ENCODE measurements at places on chromosomes 1 and 21.
A peak's percentile ranks its signal among the peaks of the same experiment; 100 is the strongest.

DNA sequence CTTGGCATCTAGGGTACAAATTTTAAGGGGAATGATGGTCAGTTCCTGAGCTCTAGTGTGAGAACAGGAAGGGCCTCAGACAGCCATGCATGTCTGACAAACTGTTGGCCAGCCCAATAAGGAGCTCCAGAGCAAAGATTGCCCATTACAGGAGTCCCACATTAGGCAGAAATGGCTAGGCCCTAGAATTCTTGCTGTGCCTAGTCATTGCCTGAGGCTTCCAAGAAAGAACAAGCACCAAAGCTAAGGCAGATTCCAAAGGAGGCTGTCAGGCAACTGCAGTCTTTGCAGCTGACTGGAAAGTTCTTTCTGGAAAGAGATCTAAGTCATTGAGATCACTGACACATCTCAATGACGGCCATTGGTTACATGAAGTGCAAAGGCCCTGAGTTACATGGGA is 3.9 kb upstream of the STIL start:
- DNase-seq: no peak

- DNase-seq: peak; percentile 20
These were observed 18.6 kb downstream of the PTTG1IP start for GRCh38 chr21:44854664-44855446.

DNA sequence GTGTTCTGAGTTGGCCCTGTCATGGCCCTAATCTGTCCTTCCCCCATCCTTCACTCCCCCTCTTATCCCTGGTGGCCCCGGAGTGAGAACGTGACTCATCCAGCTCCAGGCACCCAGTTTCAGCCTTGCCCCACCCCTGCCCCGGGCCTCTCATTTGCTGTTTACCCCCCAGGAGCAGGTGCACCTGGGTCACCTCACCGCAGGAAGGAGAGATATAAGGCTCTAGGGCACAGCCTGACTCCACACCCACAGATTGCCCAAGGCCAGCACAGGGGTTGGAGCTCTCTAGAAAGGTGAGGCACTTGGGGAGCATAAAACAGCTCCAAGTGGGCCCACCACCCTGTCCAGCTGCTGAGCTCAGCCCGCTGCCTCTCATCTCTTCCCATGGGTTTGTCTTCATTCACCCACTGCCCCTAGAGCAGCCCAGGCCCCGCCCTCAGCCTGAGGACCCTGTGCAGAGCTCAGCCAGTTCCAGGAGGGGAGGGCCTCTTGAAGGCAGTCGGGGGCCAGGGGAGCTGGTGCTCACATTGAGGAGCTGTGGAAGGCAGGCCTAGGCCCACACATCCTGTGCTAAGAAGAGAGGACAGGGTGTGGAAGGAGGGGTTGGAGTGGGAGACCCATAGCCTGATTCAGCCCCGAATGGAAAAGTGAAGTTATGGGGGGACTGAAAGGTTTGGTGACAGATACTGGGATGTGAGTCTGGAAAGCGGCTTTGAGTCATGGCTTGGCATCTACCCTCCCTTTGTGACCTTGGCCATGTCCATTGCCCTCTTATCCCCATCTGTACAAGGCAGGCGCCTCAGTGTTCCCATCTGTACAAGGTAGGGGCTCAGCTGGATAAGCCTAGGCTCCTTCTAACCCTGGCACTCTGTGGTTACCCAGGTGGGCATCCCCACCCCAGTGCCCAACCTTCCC is 16.1 kb upstream of the GPR37L1 start:
- DNase-seq: no peak

GRCh38 chr21:28986677-28987076 is 6.0 kb downstream of the LTN1 start:
- no peak for DNase-seq

DNA sequence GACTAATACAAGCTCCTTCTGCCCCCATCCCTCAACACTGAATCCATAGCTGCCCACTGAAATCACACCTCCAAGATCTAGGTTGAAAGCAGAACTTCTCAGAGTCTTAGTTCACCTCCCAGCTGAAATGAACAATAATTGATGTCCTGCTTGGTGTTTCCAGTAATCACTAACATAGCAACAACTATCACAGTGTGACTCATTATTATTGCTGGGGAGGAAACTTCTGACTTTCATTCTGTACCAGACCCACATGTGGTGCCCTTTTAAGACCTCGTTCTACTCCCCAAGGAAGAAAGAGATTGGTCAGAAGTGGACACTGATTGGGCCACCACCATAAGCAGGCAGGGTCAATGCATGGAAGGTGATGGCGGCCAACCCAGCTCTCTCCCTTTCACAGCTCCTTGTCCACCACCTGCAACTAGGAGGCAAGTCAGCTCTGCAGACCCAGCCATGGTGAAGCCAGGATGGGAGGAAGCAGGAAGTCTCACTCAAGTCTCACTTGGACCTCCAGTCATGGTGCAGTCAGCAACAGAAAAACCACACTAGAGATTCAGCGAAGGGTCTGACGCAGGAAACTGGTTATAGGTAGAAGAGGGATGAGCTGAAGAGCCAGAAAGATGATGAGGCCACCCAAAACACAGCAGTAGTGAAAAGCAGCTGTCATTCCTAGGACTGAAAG is 720.2 kb downstream of the PTPRU start:
- DNase-seq: no peak

GRCh38 chr1:151963288-151963687 is 30.4 kb downstream of the S100A10 start:
- DNase-seq: no peak

GRCh38 chr1:187045371-187045770 is 216.6 kb downstream of the PLA2G4A start:
- no peak for DNase-seq

DNA sequence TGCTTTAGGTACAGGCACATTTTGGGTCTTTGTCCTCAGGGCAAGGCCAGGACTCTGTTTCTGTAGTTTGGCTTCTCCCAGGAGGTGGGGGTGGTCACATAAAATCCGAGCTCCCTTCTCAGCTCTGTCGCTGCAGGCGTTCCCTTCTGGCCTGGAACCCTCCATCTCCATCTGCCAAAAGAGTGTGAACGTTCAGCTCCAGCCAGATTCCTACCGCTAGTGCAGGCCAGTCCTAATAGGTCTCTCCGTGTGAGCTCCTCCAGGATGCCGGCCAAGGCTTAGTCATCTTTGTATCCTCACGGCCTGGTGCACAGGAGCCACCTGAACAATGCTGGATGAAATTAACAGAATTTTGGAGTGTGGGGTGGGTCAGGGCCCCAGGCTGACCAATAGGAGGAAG is 19.9 kb upstream of the KCNA10 start:
- DNase-seq: no peak

DNA sequence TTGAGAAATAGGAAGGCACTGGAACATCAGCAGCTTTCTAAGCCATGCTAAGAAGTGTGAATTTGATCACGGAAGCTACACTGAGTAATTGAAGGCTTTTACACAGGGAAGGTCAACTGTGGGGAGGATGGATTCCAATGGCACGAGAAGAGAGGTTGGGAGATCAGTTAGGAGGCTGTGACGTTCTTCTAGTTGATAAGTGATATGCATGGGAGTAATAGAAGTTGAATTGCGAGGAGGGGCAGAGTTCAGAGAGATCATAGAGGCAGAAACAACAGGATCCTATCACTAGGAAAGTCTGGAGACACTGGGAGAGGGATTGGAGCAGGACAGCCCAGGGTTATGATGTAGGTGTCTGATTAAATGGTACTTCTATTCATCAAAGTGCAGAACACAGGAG is 16.2 kb downstream of the LMOD1 start:
- DNase-seq: no peak

GRCh38 chr1:160761046-160761445 is 22.0 kb downstream of the SLAMF7 start:
- no peak for DNase-seq

DNA sequence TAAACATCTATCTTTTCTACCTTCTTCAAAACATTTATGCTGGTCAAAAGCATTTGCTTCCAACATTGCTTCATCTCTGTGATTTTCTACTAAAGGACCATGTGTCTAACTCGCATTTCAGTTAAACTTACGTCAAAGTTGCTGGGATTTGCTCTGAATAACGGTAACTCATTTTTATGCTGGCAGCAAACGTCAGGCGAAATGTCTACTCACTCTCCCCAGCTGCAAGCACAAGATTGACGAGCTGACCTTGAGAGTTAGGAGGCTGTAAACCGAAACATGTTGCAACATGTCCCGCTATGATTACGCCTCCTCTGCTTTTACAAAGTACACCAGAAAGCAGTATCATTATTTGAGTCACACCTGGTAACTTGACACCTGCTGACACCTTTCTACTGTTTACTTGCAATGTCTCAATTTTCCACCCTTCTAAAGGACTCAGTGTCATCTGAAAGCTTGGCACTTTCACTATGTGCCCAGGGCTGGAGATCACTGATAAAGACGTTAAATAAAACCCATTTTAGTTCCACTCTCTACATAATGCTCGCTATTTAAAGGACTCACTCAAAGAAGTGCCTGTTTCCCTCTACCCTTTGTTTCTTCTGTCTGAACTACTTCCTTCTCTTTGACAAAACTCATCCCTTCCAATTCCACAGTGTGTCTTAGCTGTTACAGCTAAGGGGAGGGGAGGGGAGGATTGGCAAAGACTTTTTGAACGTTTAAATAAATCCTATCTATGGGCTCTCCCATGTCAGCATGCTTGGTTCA is 111.9 kb downstream of the PTPN14 start:
- no peak for DNase-seq

DNA sequence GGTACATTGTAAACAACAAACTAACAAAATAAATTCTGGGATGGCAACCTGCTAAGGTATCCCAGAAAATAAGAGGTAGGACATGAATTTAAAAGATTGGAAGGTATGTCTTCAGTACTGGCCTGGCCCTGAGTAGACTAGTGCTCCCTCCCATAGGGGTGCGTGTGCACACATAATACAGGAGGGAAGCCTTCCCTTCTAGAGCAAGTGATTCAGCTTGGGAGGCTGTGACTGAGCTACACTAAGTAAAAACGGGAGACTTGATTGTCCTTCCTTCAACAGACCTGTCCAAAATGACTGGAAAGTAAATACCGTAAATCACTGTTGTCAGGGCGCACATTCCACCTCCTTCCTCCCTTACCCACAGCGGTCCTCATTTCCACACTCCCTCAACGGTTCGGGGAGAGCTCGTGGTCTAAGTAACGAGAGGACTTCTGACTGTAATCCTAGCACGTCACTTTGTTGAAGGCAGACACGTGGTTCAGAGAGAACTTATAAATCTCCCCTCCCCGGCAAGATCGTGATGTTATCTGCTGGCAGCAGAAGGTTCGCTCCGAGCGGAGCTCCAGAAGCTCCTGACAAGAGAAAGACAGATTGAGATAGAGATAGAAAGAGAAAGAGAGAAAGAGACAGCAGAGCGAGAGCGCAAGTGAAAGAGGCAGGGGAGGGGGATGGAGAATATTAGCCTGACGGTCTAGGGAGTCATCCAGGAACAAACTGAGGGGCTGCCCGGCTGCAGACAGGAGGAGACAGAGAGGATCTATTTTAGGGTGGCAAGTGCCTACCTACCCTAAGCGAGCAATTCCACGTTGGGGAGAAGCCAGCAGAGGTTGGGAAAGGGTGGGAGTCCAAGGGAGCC is at the start of gene TGFB2:
TGFB2 (plus strand) TSS at position 523 of the 859 bp plus-strand sequence. CDS start 1,366 bp downstream, outside the sequence.
- peak; percentile 31 for DNase-seq

DNA sequence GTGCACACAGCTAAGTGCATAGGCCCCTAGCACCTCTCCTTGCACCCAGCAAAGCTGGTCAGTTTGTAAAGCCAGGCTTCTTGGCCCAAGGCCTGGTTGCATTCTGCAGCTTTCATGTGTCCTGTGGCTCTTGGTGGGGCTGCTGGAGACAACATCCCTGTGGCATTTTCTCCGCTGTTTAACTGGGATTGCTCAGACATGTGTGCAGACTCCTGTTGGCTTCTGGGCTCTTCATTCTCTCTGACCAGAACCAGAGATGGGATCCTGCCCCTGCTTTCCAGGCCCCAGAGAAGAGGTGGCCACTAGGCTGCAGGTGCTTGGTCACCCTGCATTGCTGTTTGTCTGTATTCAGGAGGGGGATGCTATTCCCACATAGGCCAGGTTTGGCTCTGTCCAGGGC is 50.8 kb downstream of the FAM78B start:
- DNase-seq: no peak

- DNase-seq: no peak
These were observed 7.2 kb downstream of the RO60 start for GRCh38 chr1:193066606-193067005.

DNA sequence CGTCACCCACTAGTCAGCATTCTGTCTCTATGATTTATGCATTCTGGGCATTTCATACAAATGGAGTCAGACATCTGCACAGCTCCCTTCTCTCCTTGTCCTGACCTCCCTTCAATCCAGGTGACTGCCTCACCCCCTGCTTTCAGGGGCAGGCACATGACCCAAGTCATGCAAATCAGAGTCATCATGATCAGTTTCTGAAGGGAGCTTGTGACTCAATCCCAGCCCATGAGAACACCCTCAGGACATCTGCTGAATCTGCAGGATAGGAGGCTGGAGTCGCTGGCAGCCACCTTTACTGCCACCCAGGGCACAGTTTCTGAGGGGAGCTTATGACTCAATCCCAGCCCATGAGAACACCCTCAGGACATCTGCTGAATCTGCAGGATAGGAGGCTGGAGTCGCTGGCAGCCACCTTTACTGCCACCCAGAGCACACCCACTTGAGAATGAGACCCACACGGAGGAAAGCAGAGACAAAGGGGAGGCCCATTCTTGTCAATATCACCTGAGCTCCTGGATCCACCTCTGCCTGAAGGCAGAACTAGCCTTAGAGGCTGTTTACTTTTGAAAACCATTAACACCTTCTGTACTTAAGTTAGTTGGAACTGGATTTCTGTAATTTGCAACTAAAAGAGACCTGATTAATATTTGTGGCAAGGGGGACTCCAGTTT is 62.3 kb upstream of the SLC25A33 start:
- DNase-seq: no peak

DNA sequence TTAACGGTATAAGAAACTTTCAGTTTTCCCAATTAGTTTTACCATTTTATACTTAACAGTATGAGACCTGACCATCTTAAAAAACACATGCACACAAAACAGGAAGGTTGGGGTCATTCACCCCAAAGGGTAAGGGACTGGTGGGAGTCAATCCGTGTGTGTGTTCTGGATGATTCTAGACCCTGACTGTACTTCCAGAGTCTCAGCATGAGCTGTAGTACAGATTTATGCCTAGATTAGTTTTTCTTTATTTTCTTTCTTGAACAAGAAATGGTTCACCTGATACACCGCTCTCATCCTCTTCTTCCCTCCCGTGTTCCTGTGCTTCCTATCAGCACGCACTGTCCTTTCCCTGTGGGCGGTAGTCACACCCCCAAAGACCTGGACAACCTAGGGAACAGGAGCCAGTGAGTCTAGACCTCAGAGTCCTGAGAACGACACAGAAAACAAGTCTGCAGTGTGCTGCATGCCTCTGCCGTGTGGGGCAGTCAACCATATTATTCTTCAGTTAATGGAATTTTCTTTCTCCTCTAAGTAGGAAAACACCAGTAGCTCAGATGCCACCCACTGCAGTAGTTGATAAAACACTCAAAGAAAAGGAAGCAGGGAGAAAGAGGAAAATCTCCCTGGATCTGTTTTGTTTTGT is 38.9 kb upstream of the MRPS6 start:
- no peak for DNase-seq

DNA sequence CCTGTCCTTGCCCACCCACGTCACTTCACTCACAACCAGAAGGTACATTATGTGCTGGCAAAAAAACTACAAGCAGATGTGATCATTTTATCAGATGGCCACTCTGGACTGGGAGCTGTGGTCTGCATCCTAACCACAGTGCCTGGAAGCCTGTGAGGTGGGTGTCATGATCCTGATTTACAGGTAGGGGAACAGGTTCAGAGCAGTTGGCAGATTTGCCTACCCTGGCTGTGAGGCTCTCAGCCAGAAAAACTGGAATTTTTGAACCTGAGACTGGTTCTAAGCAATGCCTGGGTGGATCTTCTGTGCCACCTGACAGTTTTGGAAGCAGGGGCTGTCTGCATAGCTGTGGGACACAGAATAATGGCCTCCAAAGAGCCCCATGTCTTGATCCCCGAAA is 150.8 kb downstream of the SYF2 start:
- no peak for DNase-seq

GRCh38 chr1:151944126-151944856 is 35.0 kb upstream of the THEM4 start:
- peak; percentile 60 for DNase-seq
